ENCODE measurements at places on chromosomes 1 and 21.

DNA sequence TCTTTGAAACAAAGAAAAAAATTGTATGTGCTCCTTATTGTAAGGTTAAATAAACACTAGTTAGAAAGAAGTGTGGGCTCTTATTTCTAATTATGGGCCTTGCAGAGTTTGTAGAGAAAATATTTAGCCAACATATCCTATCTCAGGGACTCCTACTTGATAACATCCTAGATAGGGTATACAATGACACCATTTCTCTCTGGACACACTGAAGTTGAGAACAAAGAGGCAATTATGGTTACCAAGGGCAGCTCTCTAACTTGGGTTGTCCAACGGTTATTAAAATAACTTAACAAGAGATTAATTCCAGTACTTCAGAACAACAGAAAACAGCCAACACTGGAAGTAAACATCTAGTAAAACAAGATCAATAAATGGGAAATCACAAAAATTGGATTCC, 69.0 kb upstream of the ZC3H11B start:
- no peak for DNase-seq

DNA sequence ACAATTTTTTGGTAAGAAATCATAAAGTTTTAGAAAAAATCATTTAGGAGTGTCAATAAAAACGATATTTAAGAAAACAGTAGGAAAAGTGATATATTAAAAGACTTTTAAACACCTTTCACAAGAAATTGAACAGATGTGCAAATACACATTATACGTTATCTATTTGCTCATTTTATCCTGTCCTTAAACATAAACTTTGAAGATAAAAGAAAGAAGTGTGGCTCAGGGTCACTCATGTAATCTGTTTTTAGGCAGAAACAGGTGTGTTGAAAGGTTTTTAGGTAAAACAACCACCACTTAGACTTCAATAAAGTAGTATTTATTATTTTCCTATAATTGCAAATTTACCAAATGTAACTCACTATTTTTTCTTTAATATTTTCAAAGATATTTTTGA, 13.1 kb downstream of the AMY2B start:
- no peak for DNase-seq

DNA sequence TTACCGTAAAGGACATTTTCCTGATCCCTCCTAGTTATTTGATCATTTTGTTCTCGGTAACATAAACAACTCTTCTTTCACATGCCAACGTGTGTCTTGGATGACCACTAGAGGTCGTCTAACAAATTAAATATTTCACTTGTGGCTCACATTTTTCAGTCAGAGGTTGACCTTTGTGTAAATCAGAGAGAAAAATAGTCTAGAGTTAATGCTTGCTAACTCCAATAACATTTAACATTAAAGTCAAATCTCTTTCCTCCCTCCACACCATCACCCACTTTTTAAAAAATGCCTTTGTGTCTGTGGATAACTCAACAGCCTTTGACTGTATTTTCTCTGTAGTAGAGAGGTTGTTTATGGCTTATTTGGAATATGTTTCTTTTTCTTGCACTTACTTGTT, 220.5 kb upstream of the B3GALT2 start:
- DNase-seq: peak; percentile 68

- no peak for DNase-seq
These were observed 128.6 kb downstream of the LHX4 start for GRCh38 chr1:180358649-180359048.

GRCh38 chr1:33378524-33378923, 52.4 kb downstream of the PHC2 start:
- DNase-seq: no peak

- no peak for DNase-seq
These were observed 65.2 kb downstream of the BCAR3 start for GRCh38 chr1:93616221-93616995.

- no peak for DNase-seq
These were observed 34.8 kb upstream of the QSOX1 start for GRCh38 chr1:180119837-180120236.

DNA sequence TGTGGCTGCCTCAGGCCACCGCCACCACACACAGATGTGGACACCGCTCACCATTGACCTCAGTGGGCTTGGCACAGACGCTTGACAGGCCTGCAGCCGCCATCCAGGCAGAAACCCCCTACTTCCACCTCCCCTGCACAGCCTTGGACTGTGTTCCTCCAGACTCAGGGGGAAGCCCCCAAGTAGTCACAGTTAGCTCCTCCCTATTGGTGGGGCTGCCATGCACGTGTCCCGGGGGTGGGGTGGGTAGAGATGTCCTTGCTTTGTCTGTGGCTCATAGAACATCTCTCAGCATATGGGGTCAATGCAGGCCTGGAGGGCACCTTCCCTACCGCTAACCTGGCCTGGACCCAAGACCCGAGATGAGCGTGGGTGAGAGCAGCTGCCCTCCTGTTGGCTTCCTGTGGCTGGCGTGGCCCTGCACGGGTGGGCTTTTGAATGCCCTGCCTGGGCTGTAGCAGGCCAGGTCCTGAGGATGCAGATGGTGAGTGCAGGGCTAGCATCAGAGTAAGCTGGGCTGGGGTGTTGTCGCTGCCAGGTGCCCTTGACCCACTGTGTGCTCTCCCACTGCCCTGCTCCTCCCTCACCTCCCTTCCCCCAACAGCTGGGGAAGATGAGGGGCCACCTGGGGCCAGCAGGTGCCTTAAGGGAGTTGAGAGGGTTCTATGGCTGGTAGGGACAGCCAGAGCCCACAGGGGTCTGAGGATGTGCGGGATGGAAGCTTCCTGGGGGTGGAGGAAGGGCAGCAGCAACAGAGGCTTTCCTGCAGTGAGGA, 6.2 kb downstream of the CROCC start:
- DNase-seq: no peak

GRCh38 chr1:13498553-13498952, 15.2 kb downstream of the LRRC38 start:
- no peak for DNase-seq

DNA sequence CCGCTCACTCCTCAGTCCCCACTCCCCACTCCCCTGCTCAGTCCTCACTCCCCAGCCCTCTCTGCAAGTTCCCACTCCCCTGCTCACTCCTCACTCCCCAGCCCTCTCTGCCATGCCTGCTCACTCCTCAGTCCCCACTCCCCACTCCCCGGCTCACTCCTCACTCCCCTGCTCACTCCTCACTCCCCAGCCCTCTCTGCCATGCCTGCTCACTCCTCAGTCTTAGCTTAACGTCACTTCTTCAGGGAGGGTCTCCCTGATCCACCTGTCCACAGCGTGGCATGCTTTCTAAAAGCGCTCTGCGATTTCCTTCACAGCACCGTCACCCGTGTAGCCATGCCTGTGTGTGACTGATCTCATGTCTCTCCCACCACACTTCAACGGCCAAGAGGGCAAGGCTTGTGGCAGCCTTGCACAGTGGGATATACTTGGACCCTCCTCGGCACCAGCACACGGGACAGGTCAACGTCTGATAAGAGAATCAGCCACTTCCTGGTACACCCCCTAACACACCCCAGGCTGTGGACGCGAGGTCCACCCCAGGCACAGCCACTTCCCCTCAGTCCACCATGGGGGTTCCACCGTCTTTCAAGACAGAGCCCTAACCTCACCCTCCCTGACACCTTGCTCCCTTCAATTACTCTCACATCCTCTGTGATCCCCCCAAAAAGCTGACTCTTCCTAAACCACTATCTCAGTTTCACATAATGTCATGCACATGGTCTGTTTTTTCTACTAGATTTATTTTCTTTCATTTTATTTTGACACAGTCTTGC, 14.0 kb downstream of the PRDM15 start:
- no peak for DNase-seq

- no peak for DNase-seq
These were observed 3.0 kb downstream of the RXFP4 start for GRCh38 chr1:155944444-155944799.

- no peak for DNase-seq
These were observed 87.4 kb upstream of the ZBTB40 start for GRCh38 chr1:22364326-22364650.

DNA sequence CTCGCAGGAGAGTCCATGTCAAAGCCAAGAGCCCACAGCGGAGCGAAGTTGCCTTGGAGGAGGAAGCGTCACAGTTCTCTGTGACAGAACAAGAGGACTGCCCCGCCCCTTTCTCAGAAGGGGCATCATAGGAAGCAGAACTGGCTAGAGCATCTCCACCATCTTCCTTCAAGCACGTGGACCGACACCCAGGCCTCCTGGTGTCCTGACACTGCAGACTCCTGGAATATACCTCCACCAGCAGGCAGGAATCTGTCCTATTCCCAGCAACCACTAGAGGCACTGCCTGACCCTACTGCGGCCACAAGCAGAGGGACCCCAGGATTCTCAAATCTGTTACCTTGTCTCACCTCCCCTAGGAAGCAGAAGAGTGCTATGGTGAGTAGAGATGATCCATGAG, 37.8 kb downstream of the GPA33 start:
- no peak for DNase-seq

GRCh38 chr1:219541946-219542345, 71.0 kb downstream of the ZC3H11B start:
- DNase-seq: no peak

GRCh38 chr1:9149151-9149550, 20.2 kb upstream of the GPR157 start:
- DNase-seq: no peak

DNA sequence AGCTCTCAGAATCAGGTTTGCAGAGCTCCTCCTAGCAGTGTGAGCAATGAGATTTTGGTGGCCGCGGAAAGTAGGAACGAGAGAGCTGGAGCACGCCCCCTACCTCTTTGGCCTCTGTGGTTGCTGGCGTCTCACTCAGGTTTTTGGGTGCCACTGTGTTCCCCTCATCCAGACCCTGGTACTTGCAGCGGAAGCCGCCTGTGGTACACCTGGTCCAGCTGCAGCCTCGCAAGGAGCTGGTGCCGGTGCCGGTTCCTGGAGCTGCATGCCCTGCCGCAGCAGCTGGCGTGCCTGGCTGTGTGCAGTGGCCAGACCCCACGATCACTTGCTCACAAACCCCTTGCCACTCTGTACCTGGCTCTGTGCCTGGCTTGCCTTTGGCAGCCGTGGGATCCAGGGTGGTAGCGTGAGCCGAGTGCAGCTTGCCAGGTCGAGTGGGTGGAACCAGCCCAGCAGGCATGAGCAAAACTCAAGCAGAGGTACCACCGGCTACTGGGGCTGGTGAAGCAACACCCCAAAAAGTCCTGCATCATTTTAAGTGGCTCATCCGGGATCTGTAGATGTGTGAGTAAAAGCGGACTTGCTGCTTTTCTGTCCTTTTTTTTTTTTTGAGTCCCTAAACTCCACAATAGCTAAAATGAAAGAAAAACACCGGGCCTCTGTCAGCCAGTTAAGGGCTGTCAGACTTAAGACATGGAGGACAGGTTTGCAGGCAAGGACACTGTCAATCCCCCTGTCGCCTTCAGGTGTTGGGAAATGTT, 844.9 kb downstream of the KCNT2 start:
- no peak for DNase-seq

- no peak for DNase-seq
These were observed 1.3 kb downstream of the PRDM16 start for GRCh38 chr1:3070309-3070643.

DNA sequence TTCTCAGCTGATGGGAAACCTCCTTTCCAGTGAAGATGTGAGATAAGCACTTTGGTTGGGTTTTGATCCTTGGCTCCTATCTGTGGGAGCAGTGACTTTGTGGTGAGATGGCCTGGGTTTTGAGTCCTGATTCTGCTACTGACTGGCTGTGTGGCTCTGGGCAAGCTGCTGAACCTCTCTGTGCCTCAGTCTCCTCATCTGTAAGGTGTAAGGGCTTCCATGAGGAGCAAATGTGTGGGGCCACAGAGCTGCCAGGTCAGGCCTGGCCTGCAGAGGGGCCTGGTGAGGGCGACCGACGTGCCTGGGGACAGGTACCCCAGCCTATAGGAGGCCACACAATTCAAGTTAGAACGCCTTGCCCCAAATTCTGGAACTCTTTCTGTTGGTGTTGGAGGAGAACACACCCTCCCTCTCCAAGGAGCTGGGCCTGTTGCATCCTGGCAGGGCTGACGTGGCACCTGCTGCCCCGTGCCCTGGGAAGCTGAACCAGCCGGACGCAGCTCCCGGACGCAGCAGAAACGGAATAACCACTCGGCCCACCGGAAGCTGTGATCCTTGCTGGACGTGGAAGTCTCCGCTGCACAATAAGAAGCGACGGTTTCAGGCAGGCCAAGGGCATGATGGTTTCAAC, 62.7 kb downstream of the AGPAT3 start:
- no peak for DNase-seq

DNA sequence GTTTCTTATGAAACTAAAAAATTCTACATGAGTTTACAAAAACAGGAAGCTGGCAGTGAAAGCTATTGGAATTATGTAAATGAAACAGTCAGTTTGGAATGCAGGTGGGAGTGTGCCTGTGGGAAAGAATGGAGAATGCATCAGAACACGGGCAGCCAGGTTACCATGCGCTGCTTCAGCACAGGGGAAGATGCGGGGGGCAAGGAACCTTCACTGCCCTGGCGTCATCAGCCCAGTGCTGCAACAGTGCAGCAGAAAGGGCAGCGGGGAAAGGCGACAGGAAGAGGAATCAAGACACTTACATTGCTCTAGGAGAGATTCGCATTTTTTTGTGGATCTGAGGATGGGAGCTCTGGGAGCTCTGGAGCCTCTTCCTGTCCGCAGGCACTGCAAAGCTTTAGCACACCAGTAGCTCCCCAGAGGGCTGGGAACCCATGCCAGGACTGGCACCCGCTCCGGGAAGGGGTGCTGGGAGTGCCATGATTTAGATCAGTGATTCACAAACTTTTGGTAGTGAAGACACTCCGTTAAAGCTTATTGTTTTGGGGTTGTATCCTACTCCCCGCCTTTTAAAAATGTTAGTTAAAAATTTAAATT, 64.1 kb upstream of the WDR26 start:
- peak; percentile 60 for DNase-seq

DNA sequence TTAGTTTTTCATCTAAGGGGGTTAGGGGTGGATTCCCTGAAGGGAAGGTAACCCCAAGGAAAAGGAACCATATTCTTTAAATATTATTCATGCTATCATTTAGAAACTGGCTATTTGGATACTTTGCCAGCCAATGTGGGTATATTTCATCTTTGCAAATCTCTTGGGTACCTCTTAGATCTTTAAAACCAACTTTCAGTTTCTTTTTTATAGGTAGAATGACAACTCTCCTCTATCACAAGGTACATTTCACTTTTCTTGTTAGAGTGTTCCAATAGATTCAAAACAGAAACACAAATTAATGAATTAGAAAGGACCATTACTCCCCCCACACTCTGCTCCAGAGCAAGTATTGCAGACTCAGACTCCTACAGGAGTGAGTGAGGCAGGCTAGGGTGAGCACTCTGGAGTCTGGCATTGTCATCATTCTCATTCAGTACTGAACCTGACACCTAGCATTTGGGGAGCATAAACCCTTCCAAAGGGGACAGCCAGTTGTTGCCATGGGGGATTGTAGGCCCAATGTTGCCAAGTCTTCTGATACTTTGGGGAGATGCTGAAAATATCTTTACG, 43.0 kb downstream of the MACO1 start:
- no peak for DNase-seq

DNA sequence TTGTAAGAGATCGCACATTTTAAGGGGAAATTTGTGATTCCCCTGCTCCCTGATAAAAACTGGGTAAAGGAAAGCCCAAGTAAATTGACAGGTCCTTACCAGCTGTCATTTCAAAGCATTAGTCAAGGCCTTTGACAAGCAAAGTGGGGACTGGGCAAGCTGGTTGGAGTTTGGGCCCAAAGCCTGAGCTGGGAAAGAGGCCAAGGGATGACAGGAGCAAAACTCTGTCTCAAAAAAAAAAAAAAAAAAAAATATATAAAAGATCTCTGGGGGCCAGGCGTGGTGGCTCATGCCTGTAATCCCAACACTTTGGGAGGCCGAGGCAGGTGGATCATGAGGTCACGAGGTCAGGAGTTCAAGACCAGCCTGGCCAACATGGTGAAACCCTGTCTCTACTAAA, 36.9 kb downstream of the SLC2A1 start:
- DNase-seq: no peak

GRCh38 chr1:167328816-167329483, 108.3 kb downstream of the POU2F1 start:
- DNase-seq: no peak
